Small intestine (tissue), 16 donors: ENCODE measurements at places on chromosomes 3 and 15.

DNA sequence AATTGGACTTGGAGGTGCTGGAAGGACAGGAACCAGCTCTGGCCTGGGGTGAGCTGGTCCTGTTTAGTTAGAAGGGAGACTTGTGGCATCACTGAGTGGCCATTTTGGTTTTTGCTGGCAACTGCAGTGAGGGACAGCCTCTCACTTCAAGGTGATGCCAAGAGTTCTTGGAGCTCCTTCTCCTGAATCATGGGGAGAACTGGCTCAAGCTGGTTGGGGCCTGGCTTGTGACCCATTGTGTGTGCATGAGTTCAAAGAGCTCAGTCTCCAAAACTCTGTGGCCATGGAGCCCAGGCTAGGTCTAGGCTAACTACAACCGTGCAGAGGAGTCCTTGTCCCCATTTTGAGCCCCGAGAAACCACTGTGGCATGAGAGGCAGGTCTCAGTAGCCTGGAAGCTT lies 60.1 kb upstream of the ZNF148 start:
- DNase-seq = no peak

DNA sequence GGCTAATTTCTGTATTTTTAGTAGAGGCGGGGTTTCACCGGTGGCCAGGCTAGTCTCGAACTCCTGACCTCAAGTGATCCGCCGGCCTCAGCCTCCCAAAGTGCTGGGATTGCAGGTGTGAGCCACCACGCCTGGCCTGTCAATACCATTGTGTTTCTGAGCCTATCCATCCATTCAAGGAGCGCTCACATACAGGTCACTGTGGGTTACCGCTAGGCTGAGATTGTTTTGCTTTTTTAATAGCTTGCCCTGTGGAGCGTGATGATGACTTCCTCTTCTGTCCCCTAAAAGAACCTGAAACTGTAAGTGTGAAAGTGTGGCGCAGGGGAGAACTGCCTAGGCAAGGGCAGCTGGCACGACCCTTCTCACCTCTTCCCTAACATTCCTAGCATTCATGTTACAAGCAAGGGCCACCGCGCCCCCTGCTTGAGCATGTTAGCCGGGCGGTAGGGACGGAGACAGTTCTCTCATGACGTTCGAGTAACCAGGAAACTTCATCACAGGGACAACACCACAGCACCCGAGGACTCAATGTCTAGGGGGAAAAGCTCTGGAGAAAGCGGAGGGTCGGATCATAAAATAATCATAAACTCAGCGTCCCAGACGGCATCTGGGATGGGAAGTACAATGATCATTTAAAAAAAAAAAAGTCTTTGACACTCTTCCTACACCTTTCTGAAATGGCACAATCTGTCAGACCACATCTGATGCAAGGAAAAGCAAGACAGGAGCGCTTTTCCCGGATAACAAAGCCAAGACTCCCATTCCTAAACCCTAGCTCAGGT lies 790 bp downstream of the LAMP3 start:
- DNase-seq = no peak

DNA sequence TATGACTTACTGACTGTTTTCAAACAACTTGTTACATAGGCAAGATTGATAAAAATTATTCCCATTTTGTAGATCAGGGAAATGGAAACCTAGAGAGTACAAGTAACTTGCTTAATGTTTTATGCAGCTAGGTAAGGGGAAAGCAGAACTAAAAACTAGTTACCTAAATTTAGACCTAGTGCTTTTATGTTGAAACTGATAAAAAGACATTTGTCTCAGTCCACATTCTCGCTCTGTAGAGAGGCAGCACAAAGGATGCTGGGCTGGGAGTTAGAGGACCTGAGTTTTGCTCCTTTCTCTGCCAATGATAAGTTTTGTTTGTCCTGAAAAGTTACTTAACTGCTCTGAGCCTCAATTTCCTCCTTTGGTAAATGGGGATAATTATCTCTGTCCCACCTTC lies 17.4 kb downstream of the TIMP4 start:
- no peak for DNase-seq

- peak; percentile 29 for DNase-seq
These were observed 107.8 kb downstream of the ZIC4 start for GRCh38 chr3:147298511-147298982.

DNA sequence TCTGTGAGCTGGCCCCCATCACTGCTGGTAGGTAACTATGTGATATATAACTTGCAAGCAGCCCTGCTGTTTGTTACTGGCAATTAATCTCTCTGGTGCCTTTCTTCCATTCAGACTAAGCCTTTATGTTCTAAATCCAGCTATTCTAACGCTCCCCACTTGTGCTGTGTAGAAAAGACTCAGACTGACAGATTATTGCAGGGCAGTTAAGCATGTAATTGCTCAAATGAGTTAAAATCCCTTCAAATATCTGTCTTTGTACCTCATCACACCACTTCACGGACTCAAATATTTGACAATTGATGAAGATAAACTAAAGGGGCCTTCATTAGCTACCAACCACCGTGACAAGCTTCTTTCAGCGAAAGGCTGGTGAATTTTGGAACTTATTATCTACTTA lies 416.2 kb downstream of the NR2F2 start:
- DNase-seq = no peak

- no peak for DNase-seq
These were observed 104.3 kb downstream of the MEX3B start for GRCh38 chr15:81941479-81941878.

GRCh38 chr15:56168394-56168793 lies 75.3 kb downstream of the RFX7 start:
- DNase-seq = no peak

DNA sequence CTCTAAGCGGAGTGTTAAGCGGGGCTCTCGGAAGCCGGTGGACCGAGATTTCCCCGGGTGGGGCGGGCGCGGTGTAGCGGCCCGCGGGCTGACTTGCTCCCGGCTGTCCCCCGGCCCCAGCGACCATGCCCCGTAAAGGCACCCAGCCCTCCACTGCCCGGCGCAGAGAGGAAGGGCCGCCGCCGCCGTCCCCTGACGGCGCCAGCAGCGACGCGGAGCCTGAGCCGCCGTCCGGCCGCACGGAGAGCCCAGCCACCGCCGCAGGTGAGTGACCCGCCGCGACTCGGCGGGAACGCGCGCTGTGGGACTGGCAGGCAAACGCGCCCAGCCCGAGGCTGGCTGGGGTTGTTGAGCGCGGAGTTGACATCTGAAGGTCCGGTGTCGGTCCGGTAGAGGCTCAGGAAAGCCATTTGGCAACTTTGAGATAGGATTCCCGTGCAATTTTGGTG lies 1.3 kb downstream of the SMC4 start:
- peak; percentile 24 for DNase-seq

GRCh38 chr3:88617283-88617682 lies 467.5 kb downstream of the C3orf38 start:
- DNase-seq = no peak

DNA sequence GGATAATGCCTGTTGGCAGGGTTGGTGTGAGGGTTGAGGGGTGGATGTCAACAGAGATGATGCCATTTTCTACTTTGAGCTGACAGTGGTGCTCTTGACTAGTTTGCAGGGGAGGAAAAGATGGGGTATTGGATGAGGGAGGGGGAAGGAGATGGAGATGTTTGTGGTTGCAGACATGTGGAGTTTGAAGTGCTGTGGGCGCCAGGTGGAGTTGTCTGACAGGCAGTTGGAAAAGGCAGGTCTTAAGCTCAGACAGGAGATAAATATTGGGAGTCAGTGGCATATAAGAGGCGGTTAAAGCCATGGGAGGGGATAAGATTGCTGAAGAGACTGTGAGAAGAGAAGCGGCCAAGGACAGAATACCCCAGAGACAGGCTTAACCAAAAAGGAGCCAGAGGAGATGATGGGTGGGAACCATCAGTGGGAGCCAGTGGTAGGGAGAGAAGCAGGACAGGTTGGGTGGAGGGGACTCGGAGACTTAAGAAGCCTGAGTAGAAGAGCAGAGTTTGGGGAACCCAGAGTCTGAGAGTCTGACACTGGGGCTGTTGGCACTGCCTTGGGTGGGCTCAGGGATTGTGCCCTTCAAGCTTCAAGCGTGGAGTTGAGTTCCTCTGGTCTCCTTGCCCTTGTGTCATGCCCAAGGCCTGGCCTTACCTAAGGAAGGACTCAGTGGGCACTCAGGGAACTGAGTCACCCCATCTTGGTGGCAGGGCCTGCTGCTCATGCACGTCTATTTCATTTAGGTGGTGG lies 13.9 kb downstream of the COPG1 start:
- DNase-seq = no peak
